ENCODE measurements at places on chromosomes 13 and 19.

- peak; percentile 33 for DNase-seq
Measured at GRCh38 chr19:16366433-16367260, 42.0 kb downstream of the KLF2 start.

DNA sequence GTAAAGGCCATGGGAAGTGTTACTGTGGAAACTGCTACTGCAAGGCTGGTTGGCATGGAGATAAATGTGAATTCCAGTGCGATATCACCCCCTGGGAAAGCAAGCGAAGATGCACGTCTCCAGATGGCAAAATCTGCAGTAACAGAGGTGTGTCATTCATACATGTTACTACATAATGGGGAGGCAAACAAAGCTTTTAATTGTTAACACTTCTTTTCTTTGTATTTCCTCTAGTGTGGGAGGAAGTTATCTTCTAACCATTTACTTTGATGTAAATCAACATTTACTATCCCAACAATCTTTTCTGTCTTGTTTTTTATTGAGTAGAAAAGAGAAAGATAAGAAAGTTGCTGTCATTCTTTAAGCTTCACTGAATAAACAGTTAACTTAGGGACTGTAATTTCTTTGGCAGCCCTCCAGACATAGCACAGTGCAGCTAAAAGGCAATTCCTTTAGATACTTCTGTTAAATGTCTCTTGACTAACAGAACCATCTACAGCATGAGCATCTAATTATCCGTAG lies 126.9 kb downstream of the ITGBL1 start:
- DNase-seq, result no peak

DNA sequence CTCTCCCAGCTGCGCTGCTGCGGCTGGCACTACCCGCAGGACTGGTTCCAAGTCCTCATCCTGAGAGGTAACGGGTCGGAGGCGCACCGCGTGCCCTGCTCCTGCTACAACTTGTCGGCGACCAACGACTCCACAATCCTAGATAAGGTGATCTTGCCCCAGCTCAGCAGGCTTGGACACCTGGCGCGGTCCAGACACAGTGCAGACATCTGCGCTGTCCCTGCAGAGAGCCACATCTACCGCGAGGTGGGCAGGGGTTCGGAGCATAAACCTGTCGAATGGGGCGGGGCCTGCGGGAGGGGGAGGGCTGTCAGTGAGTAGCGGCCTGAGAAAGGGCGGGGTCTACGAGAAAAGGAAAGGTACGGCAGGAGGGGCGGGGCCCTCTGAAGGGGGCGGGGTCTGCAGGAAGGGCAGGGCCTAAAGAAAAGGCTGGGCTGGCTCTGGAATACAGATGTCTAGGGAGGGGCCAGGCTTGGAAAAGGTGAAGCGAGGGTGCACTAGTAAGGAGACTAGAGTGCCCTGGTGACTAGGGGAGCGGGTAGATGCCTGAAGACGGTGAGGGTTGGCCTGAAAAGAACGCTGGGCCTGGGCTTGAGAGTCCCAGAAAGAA lies 3.6 kb downstream of the CD37 start:
- DNase-seq, result no peak

DNA sequence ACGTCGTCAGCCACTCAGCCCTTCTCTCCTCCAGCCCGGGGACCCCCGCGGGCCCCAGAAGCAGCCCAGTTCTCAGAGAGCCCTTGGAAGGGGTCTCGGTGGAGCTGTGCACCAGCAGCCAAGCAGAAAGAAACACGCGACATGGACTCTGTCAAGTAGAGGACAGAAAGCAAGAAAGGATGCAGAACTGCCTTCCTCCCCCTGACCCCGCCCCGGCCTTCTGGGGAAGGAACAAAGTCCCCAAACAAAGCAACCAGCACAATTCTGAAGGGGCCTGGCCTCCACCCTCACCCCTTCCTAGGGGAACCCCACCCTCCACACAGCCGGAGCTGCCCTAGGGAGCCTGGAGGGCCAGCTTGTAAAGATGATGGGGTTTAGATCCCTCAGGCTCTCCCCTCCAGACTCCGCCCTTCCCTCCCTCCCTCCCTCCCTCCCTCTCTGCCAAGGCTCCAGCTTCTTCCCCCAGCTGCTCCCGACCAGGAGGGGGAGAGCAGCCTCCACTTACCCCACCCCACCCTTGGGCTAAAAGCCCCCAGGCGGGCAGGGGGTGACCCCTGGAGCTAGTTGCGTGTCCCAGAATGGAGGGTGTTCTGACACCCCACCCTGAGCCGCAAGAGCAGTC lies 7.8 kb downstream of the LYL1 start:
- no peak for DNase-seq

DNA sequence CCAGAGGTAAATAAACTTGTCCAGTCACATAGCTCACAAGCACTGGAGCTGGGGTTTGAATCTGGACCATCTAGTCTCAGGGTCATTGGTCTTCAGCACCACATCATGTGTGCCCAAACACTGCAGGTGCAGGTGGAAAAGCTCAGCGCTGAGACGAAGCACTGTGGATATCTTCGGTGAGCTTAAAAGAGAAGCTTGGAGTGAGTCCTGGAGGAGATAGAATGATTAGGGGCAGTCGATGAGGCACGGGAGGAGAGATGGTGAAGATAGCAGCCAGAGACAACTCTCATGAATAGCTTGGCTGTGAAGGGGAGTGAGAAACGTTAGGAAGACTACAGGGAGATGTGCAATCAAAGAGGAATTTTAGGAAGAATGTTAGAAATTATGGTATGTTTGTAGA lies 389.3 kb downstream of the FGF9 start:
- DNase-seq, result no peak

GRCh38 chr13:23561261-23561660 lies 9.0 kb upstream of the TNFRSF19 start:
- no peak for DNase-seq

DNA sequence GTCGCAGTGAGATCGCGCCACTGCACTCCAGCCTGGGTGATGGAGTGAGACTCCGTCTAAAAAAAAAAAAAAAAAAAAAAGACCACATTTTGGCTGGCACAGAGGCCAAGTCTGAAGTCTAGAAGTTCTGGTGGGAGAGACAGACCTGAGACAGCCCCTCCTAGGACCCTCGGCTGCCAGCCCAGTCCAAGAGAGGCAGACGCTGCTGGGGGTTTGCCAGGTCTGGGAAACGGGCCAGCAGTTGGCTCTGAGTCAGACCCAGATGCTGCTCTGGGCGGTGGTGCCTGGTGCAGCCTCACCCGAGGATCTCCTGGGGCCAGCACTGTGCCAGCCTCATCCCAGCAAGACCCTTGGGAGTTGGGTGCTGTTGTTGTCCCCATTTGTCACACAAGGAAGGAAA lies 5.8 kb downstream of the FCHO1 start:
- no peak for DNase-seq

DNA sequence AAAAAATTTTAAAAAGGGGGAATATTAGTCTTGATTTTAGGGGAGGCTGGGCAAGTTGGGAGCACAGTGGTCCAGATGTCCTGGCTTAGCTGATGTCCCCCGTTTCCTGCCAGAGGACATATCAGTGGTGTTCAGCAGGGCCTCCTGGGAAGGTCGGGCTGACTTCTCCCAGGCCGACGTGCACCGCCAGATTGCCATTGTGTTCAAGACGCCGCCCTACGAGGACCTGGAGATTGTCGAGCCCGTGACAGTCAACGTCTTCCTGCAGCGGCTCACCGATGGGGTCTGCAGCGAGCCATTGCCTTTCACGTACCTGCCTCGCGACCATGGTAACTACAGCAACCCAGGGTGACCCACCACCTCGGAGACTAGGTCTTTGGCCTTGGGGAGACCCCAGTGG lies 6.4 kb upstream of the CLASRP start:
- DNase-seq, result no peak

DNA sequence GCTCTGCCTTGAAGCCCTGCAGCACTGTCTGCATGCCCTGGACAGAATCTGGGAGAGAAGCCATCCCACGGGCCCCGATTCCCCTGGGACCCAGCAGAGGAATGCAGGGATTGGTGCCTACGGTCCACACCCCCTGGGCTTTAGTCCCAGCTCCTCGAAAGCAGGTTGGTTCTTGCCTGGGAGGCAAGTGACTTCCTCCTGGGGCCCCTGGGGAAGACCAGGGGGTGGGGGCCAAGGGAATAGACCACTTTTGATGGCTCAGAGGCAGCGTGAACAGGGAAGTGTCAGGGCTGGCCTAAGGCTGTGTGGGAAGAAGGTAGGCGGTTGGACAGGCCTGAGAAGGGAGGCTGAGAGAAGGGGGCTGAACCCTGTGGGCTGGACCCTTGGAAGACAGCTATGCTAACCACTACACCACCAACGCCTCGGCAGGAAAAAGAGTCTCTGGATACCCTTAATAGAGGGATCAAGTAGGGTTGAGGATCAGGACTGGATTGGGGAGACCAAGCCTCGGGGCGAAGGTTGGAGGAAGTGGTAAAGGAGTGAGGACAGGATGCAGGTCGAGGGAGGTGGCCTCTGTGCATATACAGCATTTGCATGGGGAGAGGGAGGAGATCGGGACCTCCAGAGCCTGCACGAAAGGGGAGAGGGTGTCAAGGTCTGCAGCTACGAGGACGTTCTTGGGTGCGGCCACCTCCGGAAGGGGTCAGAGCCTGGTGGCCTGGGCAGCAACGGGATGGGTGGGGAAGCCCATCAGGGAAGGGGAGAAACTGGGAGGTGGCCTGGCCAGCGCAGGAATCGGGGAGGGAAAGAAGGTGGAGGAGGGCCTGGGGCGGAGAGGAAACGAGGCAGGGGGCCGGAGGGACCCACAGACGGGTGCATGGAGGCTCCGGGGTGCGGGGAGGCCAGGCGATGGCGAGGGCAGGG lies 709 bp downstream of the DPP9 start:
- DNase-seq, result no peak

- DNase-seq, result no peak
Measured at GRCh38 chr13:97353927-97354675, 79.9 kb upstream of the RAP2A start.

DNA sequence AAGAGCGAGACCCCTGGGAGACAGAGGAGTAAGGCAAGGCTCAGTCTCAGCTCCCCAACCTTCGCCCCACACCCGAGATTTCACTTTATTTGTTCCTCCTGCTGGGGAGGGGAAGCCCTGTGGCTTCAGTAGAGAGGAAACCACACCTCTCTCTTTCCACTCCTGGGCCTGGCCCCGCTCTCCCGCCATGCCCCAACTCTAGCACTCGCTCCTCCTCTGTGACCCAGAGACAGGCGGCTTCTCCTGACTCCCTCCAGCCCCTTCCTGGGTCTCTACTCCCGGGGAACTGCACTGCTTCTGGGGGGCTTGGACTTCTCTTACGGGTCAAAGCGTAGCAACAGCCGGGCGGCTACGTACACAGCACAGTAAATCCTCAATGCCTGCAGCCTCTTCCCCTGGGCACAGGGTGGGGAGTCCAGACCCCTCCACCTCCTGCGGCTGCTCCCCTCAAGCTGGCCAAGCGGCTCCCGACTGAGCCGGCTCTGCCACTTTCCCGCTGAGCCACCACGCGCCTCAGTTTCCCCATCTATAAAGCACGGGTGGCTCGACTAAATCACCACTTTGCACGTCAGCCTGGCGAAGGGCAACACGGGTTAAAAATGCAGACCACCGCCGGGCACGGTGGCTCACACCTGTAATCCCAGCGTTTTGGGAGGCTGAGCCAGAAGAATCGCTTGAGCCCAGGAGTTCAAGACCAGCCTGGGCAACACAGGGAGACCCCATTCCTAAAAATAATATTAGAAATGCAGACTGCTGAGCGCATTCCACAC lies 1.4 kb downstream of the RNF126 start:
- peak; percentile 16 for DNase-seq

DNA sequence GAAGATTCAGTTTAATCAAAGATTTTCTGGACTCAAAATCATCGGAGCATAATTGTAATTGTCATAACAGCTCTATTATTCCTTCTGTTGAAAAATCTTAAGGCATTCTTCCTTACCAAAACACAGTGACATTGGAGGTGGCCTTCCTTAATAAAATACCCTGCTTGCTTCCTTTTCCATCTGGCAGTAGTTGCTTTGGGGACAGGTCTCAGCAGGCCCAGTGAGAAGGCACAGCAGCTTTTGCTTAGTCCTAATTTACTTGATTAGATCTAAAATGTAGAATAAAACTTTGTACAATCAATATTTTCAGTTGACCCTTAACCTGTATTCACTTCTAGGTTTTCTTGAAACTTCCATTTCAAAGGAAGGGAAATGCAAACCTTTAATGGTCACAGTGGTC lies 471.6 kb downstream of the PCDH20 start:
- DNase-seq, result no peak

DNA sequence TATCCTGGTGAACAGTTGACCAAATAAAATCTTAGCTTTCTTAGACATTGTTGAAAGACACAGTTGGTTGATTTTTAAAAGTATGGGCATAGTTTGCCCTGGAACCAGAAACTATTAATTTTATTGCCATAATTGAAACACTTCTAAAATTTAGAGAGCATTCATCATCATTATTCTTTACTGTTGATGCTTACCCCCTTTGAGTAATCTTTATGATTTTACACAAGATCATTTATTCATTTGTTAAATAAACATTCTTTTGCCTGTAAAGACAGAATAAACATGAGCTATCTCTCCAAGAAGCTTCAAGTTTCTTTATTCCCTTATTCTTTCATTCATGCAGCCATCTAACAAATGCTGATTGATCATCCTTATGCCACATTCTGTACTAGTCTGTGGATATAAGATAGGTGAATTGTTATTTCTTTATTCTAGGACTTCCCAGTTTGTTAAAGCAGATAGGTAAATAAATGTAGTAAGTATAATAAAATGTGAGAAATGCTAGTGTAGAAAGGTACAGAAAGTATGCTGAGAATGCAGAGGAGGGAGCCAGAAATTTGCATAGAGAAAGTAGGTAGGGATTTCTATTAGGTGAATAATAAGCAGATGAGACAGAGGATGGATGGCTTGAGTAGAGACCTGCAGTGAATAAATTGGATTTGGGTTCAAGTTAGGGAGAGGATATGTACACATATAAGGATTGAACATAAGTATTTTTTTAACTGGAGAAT lies 8.2 kb downstream of the SERTM1 start:
- no peak for DNase-seq

DNA sequence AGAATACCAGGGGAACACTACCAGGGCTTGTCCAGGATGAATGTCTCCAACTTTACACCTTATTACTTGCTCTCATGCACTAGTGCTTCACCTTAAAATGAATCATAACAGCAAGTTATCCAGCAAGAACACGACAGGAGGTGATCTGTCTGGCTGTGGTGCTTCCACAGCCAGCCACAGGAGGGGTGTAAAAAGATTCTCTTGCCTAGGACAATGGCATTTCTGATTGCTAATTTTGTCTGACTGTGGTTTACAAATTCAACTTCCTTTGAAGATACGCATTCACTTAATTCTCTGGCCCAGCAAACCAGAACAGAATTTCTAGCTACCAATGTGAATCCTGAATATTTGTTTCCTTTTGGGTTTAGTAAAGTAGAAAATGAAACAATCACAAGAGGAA lies 23.1 kb upstream of the COG3 start:
- peak; percentile 35 for DNase-seq

GRCh38 chr19:55352040-55352439 lies 2.5 kb downstream of the COX6B2 start:
- DNase-seq, result no peak

DNA sequence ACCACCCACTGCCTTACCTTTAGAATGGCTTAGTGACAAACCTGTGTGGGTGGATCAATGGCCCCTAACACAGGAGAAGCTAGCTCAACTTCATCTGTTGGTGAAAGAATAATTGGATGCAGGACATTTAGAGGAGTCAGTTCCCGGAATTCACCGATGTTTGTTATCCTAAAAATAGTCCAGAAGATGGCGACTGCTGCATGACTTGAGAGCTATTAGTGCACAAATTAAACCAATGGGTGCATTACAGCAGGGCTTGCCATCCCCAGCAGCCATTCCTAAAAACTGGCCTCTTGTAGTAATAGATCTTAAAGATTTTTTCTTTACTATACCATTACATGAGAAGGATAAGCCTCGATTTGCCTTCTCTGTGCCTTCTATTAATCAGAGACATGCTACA lies 46.8 kb upstream of the ZNF726 start:
- no peak for DNase-seq
